ENCODE measurements at places on chromosomes 12 and 14.

GRCh38 chr12:61916831-61917230, 343.4 kb upstream of the USP15 start:
- DNase-seq: no peak

GRCh38 chr12:29726321-29726692, 57.4 kb downstream of the TMTC1 start:
- DNase-seq: no peak

- no peak for DNase-seq
Observed at GRCh38 chr12:53232646-53233461, 845 bp upstream of the RARG start.

GRCh38 chr12:58893495-58893894, 26.8 kb downstream of the LRIG3 start:
- DNase-seq: no peak

GRCh38 chr14:104146651-104147345, 8.4 kb downstream of the KIF26A start:
- no peak for DNase-seq

GRCh38 chr14:72142328-72142727, 210.1 kb downstream of the RGS6 start:
- DNase-seq: no peak

DNA sequence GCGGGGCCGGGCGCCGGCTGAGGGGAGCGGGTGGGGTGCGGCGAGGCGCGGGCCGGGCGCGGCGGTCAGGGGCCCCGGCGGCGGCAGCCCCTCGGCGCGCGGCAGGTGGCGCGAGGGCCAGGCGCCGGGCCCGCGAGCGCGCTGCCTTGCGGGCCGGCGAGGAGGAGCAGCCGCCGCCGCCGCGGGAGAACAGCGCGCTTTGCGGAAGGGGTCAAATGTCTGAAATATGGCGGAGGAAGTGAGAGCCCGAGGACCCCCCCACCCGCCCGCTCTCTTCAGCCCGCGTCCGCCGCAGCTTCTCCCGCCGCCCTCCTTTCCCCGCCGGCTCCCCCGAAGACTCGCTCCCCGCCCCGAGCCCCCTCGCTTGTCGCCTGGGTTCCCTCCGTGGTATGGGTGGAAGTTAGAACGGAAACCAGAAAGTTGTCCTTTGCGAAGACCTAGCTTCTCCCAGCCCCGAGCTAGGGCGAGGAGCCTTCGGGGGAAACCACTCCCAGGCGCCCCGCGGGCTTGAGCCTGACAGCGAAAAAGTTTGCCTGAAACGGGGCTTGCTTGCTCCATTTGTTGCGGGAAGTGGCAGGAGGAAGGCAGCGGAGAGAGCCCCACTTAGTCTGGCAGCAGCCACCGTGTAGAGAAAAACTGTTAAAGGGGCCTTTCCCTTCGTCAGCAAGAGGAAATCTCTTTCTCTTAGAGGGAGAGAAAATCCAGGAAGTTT, 551 bp downstream of the RAP1B start:
- peak; percentile 18 for DNase-seq

DNA sequence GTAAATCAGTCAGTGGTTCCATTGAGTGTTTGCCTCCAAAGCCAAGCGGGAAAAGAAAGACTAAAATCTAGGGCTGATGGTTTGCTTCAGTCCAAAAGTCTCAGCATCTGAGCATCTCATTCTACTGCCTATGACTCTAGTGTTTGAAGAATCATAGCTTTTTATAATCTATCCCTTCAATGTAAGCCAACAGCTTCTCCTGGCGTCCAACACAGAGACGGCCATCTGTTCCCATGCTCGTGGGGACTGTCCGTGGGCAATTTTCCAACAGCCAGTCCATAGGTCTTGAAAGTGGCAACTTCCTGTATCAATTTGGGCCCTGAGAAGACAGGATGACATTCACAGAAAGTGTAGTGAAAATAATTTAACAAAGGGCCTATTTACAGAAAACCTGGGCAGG, 544.4 kb upstream of the TMEM132C start:
- DNase-seq: no peak

DNA sequence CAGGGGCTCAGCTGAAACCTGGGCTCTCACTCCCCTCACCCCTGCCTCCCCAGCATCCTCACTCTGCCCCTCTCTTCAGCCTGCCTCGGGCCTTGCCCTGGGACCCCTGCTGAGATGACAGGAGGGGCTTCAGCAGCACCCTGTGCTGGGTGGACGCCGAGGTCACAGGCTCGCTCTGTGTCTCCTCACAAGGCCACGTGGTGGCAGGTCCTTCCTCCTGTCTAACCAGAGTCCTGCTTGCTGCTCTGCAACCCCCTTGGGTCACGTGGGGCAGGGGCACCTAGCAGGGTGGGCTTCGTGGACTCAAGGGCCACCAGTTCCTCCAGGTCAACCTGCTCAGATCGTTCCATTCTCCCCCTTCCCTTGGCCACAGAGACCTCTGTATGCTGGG, 90.4 kb downstream of the TMEM121 start:
- no peak for DNase-seq

- DNase-seq: peak; percentile 57
Observed at GRCh38 chr12:630656-631632, 32.3 kb downstream of the NINJ2 start.

GRCh38 chr12:123895451-123895850, 77.2 kb downstream of the CCDC92 start:
- DNase-seq: no peak

GRCh38 chr12:117359029-117359845, 2.2 kb downstream of the NOS1 start:
- no peak for DNase-seq

DNA sequence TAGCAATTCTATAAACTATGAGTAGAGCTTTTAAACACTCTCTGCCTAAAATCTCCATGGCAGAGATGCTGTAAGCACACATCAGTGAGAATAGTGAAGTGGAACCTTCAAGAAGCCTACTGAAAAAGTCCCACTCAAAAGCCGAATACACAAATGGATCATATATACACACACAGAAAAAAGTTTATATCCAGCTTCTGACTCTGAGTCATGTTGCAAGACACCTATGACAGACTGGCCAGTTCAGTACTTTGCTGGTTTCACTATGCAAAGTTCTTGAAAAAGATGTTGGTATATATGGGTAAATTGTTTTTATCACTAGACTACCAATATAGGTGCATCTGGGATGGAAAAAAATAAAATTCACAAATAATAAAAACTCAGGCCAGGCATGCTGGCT, 126.1 kb downstream of the KCNK10 start:
- DNase-seq: no peak

DNA sequence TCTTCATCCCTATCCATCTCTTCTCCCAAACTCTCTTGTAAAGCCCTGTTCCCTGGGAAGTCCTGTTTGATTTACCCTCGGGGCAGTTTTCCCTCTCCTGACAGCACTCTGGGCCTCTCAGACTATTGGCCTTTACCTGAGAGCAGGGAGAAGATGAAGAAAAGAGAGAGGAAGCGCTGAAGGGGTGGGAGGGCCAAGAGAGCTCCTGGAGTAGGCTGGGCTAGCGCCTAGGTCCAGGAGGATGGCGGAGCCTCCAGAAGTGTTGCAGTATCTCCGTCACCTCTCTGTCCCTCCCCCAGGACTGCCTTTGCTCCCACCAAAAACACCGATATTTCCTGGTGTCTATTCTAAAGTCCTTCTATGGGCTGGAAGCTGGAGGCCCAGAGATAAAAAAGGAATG, 5.7 kb upstream of the IGFBP6 start:
- DNase-seq: no peak

DNA sequence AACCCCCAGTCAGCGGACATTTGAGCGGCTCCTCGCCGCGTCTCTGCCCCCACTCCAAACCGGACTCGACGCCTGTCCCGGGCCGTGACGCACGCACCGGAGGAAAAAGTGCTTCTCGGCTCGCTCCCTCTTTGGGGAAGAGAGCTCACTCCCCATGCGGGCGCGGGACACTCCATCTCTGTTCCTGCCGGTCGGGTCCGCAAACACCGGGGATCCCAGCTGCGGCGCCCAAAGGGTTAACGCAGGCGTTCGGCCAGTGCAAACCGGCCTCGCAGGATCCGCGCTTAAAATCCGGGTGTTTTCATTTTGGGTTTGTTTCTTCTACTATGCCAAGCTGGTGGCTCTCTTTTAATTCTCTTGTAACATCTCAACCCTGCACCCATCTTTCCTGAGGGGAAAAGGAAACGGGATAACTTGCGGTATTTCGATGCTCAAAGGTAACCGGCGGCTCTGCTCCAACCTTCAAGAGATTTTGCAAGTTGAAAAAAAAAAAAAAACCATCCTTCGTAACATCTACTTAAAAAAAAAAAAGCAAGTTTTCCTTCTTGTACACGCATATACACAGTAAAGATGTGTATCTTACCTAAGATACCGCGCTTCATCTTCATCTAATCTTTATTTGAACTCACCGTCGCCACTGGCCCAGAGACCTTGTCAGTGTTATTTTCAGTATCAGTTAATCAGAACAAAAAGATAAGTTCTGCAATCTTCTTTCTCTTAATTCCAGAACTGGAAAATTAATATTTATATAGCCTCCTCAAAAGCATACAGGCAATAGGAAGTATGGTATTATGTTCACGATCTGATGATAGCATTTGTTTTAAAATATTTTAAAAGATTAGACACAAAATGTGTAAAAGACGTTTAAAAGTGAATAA, 1.6 kb upstream of the ATP2B1 start:
- DNase-seq: peak; percentile 14

DNA sequence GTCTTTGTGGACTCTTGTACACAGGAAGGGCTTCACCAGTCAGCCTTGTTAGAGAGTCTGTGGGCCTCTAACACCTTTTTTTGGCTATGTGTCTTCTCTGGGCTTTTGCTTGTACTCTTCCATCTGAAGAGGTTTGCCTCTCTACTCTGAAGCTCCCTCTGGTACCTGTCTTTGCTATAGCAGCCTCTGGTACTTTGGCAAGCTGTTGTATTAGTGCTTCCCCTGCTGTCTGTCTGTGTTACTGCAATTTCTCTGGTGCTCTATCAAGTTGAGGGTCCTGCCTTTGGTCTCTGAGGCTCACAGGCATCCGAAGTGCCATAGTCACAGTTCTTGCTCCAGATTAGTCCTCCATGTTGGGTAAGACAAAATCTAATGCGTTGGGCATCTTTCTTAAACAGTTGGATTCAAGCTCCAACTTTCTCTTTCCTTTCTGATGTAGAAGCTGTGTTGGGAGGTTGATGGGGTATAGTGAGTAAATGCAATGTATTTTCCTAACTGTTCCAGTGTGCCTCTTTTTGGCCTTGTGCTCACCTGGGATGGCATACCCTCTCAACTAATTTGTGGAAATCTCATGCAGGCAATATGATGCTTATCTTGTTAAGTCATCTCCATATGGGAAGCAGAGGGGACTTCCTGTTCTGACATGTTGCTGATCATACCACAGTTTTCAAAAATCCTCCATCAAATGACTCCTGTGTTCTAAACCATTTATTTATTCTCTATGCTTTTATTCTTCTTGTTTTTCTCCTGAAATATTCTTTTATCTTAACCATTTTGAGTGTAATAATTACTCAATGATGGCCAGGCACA, 88.8 kb downstream of the ATF7IP start:
- DNase-seq: no peak

DNA sequence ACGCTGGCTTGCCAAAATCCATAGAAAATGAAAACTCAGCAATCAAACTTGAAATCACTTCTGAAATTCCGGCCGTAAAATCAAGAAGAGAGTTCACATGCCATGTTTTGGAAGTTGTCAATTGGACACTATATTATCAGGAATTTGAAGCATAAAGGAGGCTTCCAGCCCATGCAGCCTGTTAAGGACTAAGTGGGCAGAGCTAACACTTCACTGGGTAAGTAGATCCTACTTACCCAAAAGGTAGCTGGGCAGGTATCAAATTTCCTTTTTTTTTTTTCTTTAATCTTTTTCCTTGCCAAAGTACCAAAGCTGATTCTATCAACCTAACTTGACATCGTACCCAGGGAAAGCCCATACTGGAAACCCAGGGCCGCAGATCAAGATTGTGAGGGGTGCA, 71.5 kb upstream of the ARHGAP5 start:
- no peak for DNase-seq

- no peak for DNase-seq
Observed at GRCh38 chr12:132173135-132174014, 29.1 kb downstream of the NOC4L start.

GRCh38 chr12:10740182-10740581, 17.1 kb upstream of the YBX3 start:
- no peak for DNase-seq

- DNase-seq: no peak
Observed at GRCh38 chr12:78185651-78186050, 355.0 kb downstream of the NAV3 start.

- no peak for DNase-seq
Observed at GRCh38 chr12:15741082-15741481, 48.1 kb downstream of the EPS8 start.

- no peak for DNase-seq
Observed at GRCh38 chr12:28227251-28227650, 37.0 kb downstream of the CCDC91 start.

DNA sequence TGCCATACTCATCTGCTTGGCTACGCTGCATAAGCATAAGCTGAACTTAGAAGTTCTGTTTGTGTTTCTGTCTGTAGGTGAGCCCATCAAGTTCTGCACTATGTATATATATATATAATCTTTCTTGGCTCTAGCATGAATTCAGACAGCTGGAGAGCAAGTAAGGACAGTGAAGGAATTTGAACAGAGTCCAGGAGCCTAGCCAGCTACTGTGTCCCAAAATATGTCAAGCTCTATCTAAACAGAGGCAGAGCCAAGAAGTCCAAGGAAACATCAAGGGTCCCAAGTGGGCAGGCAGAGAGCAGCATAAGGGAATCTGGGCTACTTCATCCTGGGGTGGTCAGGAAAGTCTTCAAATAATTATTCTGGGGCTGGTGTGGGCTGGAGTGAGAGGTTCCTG, 118.5 kb upstream of the NPAS3 start:
- DNase-seq: no peak

DNA sequence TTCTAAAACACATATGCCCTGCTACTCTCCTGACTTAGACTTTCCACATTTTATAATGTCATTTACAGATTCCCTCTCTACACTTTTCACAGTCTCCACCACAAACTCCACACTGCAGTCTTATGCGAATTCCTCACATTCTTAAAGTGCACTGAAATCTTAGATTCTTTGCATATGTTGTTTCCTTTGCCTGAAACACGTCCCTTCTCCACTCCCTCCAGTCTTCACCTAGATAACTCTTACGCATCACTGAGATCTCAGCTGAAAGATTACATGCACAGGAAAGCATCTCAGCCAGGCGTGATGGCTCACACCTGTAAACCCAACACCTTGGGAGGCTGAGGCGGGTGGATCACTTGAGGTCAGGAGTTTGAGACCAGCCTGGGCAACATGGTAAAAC, 3.8 kb upstream of the ARHGAP9 start:
- DNase-seq: no peak

- DNase-seq: no peak
Observed at GRCh38 chr12:41032386-41032785, 155.7 kb upstream of the PDZRN4 start.

- DNase-seq: no peak
Observed at GRCh38 chr12:25558586-25558985, 5.5 kb upstream of the LMNTD1 start.

DNA sequence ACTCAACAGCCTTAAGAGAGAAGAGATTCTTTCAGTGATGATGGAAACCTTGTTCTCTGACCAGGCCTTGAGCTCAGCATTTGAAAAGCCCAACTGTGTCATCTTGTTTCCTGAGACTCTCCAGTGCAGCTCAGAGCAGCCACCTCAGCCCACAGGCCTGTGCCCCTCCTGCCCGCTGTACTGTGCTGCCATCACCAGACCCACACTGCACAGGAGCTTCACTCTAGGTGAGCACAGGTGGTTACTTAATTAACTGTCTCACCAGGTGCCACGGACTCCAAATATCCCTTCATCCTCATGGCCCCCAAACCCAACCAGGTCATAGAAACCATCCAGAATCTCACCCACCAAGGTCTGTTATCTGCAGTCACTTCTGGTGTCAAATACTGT, 51.3 kb downstream of the JAG2 start:
- DNase-seq: no peak

GRCh38 chr12:127240249-127240929, 1026.6 kb upstream of the TMEM132C start:
- DNase-seq: no peak

Measured in activated T-helper 1 cell treated with anti-CD3 and anti-CD28 coated beads, Interleukin-2, amount 50 U/mL, for 16 hours (primary cell).